Osteocyte (in vitro differentiated cells): ENCODE measurements at places on chromosomes 11 and 22. TPM values are rescaled to one million over a fixed set of nuclear protein-coding genes. Genes with fewer than 3 reads are reported as not detected.

DNA sequence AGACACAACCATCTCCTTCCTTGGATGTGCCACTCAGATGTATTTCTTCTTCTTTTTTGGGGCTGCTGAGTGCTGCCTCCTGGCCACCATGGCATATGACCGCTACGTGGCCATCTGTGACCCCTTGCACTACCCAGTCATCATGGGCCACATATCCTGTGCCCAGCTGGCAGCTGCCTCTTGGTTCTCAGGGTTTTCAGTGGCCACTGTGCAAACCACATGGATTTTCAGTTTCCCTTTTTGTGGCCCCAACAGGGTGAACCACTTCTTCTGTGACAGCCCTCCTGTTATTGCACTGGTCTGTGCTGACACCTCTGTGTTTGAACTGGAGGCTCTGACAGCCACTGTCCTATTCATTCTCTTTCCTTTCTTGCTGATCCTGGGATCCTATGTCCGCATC, 489 bp downstream of the OR10A4 start:
- DNase-seq = no peak

GRCh38 chr11:7494086-7494745, 8.9 kb downstream of the OLFML1 start:
- DNase-seq = no peak

- DNase-seq = no peak
Observed at GRCh38 chr11:126488591-126489370, 133.3 kb downstream of the ST3GAL4 start.

GRCh38 chr11:16966930-16967671, 47.1 kb downstream of the PLEKHA7 start:
- DNase-seq = no peak

MYOD1 gene
- total RNA-seq = not detected in 2 replicates

- DNase-seq = no peak
Observed at GRCh38 chr11:8775734-8776133, 93.1 kb downstream of the RPL27A start.

GRCh38 chr22:21937041-21937820, 15.4 kb downstream of the PPM1F start:
- DNase-seq = no peak

DNA sequence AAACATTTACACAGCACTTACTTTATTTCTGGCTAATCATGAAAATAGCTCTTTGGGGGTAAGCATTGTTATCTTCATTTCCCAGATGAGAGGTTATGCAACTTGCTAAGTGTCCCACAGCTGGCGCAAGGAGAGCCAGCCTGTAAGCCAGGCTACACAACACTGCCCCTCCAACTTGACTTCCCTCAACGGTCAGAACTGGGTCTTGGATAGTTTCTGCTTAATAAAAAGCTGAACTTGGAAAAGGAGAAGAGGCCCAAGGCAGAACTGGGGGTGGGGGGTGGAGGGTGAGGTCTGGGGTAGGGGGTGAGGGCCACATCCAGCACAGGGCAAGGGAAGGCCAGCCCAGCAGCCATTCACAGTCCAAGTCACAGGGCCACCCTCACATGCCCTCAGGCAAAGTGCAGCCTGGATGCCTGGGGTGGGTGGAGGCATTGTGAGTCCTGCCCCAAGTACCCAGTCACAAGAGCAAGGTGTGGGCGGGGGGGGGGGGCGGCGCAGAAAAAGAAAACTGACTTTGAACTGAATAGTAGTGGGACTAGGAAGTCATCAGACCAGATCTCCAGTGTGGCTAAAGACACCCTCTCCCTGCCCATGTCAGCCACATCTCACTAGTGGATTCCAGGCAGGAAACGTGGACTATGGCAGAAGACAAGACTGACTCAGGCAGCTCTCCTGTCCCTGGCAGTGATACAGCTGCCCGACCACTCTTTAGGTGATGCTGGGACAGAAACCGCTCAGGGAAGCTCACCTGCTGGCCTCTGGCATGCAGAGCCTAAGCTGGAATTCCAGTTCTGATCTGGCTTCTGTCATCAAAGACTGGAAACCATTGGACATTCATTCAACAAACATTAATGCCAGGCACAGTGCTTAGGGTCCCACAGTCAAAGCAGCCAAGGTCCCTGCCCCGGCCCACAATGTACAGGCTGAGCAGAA, 52.4 kb downstream of the PACSIN2 start:
- no peak for DNase-seq

GRCh38 chr11:32430568-32431381, 4.6 kb downstream of the WT1 start:
- peak; percentile 84 for DNase-seq

- no peak for DNase-seq
Observed at GRCh38 chr22:26983311-26983710, 325.9 kb downstream of the MIAT start.

GRCh38 chr11:64723117-64723906, at the start of gene NRXN2:
NRXN2 (minus strand) TSS chr11:64723197; CDS start chr11:64713699, 9,498 bp downstream.
- peak; percentile 94 for DNase-seq

DNA sequence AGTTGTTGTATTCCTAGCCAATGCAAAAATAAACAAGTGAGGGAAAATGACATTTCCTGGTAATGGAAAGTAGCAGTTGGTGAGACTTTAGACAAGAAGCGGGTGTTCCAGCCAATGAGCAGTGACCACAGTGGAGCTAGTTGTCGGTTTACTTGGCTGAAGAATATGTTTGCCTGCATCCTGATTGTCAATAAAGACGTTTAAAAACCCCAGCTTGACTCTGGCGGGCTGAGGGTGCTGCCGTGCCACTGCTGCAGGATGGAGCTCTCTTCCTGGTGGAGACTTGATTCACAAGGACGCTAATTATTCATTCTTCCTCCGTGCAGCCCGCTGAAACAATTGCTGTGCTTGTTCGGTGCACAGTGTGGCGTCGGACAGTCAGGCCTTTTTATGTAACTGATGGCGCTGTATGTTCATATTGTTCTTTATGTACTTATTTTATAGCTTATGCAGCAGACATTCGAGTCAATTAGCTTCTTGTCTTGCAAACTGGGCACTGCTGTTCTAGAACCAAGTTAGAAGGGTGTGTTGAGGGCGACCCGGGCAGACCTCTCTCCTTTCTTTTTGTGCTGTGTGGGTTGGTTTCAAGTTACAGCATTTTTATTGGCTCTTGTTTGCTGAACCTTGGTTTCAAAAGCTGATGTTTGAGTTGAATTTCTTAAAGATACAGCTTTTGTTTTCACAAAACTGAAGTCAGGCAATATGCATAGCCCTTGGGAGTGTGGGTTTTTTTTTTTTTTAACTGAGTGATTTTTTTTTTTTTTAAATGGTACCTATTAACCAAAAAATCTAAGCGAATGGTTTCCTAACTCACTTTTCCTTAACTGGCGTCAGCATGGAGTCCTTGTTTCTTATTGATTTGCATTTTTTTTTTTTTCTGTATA, 153.9 kb downstream of the TEAD1 start:
- no peak for DNase-seq

GRCh38 chr11:88494848-88495247, 157.3 kb upstream of the CTSC start:
- no peak for DNase-seq

CHADL gene
- 0.43 TPM in 1 of 2 replicates, not detected in the other for total RNA-seq

NCF4 gene
- total RNA-seq = not detected in 2 replicates

- no peak for DNase-seq
Observed at GRCh38 chr11:130582981-130583380, 134.5 kb downstream of the ADAMTS15 start.

- peak; percentile 68 for DNase-seq
Observed at GRCh38 chr11:6547177-6547576, 50.1 kb downstream of the DNHD1 start.

- DNase-seq = no peak
Observed at GRCh38 chr11:117859488-117860112, 16.9 kb downstream of the FXYD6 start.

DNA sequence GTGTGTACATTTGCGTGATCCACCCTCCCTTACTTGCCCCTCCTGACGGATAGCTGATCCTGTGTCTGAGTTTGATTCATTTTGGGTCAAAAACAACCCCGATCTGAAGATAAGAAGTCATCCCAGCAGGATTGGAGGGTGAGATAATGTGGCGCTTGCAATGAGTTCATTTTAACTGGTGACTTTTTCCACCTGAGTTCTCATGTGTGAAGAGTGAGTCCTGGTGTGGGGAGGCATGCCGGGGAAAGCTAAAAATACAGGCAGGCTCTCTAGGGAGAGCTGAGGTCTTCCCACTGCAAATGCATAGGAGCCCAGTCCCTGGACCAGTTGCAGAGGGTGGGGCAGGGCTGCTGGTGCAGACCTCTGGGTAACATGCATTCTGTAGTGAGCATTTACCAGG, 35.7 kb upstream of the ELF5 start:
- DNase-seq = no peak

DNA sequence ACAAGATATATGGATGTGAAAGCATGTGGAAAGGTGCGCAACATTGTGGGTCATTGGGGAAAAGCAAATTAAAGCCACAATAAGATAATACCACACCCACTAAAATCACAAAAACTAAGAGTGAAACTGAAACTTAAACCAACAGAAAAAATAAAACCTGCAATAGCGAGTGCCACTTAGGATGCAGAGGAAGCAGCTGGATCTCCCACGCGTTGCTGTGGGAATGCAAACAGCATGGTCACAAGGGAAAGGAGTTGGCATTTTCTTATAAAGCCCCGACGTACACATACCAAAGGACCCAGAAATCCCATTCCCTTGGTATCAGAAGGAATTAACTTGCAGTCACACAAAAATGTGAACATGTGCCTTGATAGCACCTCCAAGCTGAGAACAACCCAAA, 712.0 kb downstream of the TBC1D22A start:
- no peak for DNase-seq

- peak; percentile 87 for DNase-seq
Observed at GRCh38 chr11:75388386-75389275, 10.7 kb upstream of the RPS3 start.

PRG3 gene
- total RNA-seq = not detected in 2 replicates

OR51B4 gene
- total RNA-seq = not detected in 2 replicates

GRCh38 chr11:115464269-115464668, 39.9 kb downstream of the CADM1 start:
- DNase-seq = no peak

- no peak for DNase-seq
Observed at GRCh38 chr11:127996825-127997224, 590.5 kb downstream of the ETS1 start.

LARGE1 gene
- 17.6 and 20.7 TPM in 2 replicates for total RNA-seq

DNA sequence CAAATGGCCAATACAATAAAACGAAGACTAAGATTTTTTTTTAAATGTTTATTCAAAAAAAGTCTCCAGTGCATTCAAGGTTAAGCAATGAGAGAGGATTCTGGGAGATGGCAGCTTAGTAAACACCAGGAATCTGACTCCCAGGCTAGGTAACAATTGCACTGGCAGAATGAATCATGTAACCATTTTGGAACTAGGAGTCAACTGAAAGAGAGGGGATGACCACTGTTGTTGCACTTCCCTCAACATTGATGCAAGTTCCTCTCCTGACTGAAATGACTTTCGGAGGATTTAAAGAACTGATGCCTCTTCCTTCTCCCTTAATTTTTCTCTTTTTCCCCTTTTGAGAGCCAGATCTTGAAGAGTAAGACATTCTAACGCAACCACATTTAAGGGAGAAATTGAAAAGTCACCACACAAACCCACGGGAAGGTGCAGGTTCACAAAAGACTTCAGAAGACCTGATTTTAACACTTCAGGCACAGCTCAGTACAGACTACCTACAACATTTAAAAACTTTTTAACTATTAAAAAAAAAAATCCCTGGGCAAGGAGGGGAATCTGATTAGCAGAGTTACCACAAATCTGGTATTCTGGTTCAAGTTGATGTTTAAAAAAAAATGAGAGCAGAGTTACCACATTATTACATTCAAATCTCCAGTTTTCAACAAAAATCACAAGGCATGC, 56.8 kb downstream of the FCHSD2 start:
- no peak for DNase-seq

DEFB131B gene
- not detected in 2 replicates for total RNA-seq

- DNase-seq = no peak
Observed at GRCh38 chr11:111310723-111311122, 12.4 kb downstream of the POU2AF3 start.

PARVA gene
- total RNA-seq = 144 and 148 TPM in 2 replicates

RTL10 gene
- 28.5 and 30.4 TPM in 2 replicates for total RNA-seq

- DNase-seq = no peak
Observed at GRCh38 chr22:50059881-50060262, 1.8 kb upstream of the TTLL8 start.

ASRGL1 gene
- 2.4 and 2.9 TPM in 2 replicates for total RNA-seq

DNA sequence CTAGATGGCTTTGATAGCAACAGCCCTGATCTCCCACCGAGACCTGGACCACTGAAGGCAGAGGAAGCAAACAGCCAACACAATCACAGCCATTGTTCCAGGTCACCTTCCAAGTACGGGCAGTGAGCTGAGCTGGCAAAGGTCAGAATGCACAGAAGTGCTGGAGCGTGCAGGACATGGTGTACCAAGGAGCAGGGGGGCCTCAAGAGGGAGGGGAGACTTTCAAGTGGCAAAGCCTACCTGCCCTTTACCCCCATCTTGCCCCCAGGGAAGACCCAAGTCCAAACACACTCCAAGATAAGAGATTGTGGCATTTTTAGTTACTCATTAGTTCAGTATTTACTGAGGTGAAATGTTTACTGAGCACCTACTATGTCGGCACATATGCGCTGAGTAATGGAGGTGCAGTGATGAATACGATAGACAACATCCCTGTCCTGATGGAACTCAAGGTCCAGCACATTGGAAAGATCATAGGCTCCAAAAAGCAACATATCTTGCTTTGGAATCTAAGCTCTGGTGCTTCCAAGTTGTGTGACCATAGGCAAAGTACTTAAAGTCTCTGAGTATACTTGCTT, 26.0 kb upstream of the TTC12 start:
- DNase-seq = peak; percentile 51

- DNase-seq = no peak
Observed at GRCh38 chr22:50146439-50147238, 23.9 kb upstream of the PANX2 start.

SLC22A9 gene
- total RNA-seq = not detected in 2 replicates

CBLIF gene
- not detected in 2 replicates for total RNA-seq

- no peak for DNase-seq
Observed at GRCh38 chr11:82701847-82702520, 31.7 kb downstream of the FAM181B start.

GRCh38 chr11:64009710-64010109, 23.5 kb downstream of the OTUB1 start:
- DNase-seq = no peak

- DNase-seq = no peak
Observed at GRCh38 chr22:42179616-42180015, 49.0 kb upstream of the CYP2D6 start.

DNA sequence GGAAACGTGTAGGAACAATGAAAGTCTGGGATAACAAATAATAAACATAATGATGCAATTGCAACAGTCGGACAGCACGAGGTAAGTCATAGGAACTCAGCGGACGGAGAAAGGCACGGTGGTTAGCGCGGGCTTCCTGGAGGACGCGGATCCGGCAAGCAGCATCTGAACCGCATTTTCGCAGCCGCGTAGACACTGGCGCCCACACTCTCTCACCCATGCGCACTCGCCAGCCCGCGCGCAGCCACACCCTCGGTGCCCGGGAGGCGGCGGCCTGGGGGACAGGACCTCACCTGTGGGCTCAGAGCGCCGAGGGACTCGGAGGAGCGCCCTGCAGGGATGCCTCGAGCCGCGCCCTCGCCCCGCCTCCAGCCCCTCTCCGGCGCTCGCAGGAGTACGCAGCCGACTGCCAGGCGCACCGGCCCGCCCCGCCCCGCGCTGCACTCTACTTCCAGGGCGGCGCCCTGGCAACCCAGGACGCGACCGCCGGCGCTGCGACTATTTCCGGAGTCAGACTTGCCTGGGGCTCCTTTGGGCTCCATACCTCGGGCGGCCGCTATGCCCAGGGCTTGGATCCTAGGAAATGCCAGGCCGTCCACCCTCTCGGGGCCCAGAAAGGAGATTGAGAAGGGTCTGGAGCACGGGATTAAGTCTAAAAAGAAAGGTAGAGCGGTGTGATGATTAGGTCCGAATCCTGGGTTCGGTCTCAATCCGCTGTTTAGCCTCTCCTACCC, at the start of gene TTLL1:
TTLL1 (minus strand) TSS at position 408 of the 734 bp plus-strand sequence. CDS start 13,805 bp downstream, outside the sequence.
- DNase-seq = peak; percentile 94
